ENCODE measurements at places on chromosomes 3 and 15. TPM values are rescaled to one million over a fixed set of nuclear protein-coding genes. Genes with fewer than 3 reads are reported as not detected.

The CCDC12 gene
- 28.0 TPM for total RNA-seq

The TMEM108 gene
- not detected for total RNA-seq

The SKOR1 gene
- total RNA-seq = 0.05 TPM

The GOLGA8M gene
- 0.42 TPM for total RNA-seq

The TMEM207 gene
- total RNA-seq = not detected

The CHRFAM7A gene
- total RNA-seq = not detected

The IL17RD gene
- 0.13 TPM for total RNA-seq

DNA sequence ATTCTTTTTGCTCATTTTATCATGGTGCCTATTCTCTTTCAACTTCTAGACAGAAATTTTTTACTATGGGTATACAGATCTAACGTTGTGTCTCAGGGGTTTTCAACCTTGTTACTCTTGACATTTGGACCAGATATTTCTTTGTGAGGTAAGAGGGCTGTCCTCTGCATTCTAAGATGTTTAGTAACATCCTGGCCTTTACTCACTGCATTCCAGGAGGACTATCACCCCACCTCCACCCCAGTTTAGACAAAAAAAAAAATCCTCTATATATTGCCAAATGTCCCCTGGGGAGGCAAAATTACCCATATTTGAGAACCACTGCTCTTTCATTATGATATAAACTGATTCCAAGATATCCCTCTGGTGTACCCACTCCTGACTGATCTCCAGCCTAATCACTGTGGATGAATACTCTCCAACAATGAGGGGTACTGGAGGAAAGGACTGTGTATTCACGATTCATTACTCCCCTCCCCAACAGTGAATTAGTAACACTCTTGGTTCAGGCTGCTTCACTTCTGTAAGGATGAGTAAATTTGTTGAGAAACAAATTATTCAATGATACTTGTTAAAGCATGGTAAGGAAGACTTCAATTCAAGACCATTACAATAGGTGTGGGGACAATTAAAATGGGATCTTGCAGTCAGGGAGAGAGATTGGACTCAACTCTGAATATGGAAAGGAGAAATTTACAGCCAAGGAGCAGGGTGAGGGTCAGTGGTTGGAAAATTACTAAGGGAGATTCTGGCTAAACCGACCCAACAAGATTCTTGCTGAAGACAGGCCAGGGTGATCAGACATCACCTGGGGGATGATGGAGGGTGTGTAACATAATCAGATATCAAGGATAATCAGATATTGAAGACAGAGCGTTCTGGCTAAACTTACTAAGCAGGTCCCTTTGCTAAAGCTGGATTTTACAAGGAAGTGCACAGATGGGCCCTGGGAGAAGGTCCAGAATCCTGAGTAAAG lies 123.8 kb upstream of the DAZL start:
- H3K4me1 ChIP-seq = peaks cover 34% of the 10 kb centered on the region
- H3K36me3 ChIP-seq = peaks cover 38% of the 10 kb centered on the region
- H3K4me3 ChIP-seq = peak overlapping the region; percentile 60
- DNase-seq = peak; percentile 61
- H3K27me3 ChIP-seq = no peaks in the 10 kb centered on the region

DNA sequence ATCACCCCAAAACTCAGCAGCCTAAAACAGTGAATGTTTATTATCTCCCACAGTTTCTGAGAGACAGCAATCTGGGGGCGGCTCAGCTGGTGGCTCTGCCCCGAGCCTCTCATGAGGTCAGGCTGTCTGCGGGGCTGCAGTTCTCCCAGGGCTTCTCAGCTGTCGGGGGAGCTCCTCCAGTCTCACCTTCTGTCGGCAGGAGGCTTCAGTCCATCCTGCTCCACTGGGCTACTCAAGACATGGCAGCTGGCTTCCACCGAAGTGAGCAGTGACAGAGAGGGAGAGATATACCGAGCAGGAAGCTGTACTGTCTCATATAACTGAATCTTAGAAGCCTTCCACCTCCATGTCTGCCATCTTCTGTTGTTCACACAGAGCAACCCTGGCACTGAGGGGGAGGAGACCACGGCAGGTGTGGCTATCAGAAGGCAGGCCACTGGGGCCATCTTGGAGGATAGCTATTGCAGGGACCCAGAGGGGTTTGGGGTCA lies 72.8 kb upstream of the ITGA11 start:
- H3K4me1 ChIP-seq = peaks cover 17% of the 10 kb centered on the region
- no peaks in the 10 kb centered on the region for H3K36me3 ChIP-seq
- peak overlapping the region; percentile 20 for H3K4me3 ChIP-seq
- H3K27ac ChIP-seq = no peak overlapping the region

DNA sequence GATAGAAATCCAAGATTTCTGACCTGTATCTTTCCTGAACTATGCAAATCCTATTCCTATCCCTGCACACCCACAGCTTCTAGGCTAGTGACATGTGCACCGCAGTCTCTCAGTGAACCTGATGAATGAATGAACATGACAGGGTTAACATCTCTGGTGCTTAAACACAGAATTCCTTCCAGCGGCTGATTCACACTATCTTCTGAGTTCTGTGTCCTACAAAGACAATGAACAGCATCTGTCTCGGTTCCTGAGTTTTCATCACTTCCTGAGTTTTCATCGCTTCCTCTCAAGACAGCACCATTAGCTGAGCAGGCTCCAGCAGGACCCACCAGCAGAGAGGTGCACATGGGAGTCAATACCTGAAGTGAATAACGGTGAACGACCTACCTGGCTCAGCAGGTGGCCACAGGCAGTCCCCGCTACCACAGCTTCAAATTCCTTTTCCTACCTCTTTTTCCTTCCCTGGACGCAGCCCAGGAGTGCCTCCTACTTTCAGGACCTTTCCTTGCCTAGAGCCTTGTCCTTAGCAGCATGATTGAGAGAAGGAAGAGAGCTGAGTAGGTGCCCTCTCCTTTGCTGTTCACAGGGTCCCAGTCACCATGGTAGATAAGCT lies 113.5 kb downstream of the IGF2BP2 start:
- peak; percentile 37 for DNase-seq
- H3K36me3 ChIP-seq = peaks cover 4% of the 10 kb centered on the region
- H3K27ac ChIP-seq = peak overlapping the region; percentile 88
- peak overlapping the region; percentile 69 for H3K4me3 ChIP-seq
- H3K27me3 ChIP-seq = no peaks in the 10 kb centered on the region
- H3K4me1 ChIP-seq = peaks cover 73% of the 10 kb centered on the region

- no peaks in the 10 kb centered on the region for H3K27me3 ChIP-seq
- no peak overlapping the region for H3K27ac ChIP-seq
- H3K4me3 ChIP-seq = no peak overlapping the region
Observed at GRCh38 chr3:54065140-54065539, 57.2 kb upstream of the CACNA2D3 start.

GRCh38 chr15:68787609-68788263 lies 33.0 kb downstream of the ANP32A start:
- DNase-seq = no peak
- peaks cover 15% of the 10 kb centered on the region for H3K36me3 ChIP-seq
- H3K4me3 ChIP-seq = no peak overlapping the region
- H3K4me1 ChIP-seq = peaks cover 8% of the 10 kb centered on the region

DNA sequence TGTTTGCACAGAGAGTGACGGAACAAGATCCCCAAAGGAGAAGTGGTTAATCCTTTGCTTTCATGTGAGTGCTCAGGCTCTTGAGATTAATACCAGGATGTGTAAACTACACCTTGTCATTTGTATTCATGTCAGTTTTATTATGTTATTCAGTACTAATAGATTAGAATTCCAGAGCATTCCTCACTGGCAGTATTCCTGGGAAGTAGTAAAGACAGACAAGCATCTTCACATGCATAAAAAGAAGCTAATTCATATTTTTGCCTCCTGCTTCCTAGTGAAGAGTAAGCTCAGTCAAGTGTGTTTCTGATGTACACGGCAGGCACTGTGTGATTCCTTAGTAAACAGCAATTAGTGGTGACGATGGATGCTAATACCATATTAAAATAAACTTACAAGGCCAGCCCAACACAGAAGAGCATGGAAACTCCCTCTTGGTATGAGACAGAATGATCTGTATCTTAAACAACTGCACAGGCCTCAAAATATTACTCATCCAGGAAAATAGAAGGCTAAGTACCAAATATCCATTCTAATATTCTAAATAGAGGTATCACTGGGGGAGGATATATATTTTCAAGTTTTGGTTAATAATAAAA lies 336.8 kb upstream of the MCTP2 start:
- no peak overlapping the region for H3K4me3 ChIP-seq
- H3K27ac ChIP-seq = no peak overlapping the region
- DNase-seq = no peak
- no peaks in the 10 kb centered on the region for H3K36me3 ChIP-seq
- H3K4me1 ChIP-seq = no peaks in the 10 kb centered on the region

DNA sequence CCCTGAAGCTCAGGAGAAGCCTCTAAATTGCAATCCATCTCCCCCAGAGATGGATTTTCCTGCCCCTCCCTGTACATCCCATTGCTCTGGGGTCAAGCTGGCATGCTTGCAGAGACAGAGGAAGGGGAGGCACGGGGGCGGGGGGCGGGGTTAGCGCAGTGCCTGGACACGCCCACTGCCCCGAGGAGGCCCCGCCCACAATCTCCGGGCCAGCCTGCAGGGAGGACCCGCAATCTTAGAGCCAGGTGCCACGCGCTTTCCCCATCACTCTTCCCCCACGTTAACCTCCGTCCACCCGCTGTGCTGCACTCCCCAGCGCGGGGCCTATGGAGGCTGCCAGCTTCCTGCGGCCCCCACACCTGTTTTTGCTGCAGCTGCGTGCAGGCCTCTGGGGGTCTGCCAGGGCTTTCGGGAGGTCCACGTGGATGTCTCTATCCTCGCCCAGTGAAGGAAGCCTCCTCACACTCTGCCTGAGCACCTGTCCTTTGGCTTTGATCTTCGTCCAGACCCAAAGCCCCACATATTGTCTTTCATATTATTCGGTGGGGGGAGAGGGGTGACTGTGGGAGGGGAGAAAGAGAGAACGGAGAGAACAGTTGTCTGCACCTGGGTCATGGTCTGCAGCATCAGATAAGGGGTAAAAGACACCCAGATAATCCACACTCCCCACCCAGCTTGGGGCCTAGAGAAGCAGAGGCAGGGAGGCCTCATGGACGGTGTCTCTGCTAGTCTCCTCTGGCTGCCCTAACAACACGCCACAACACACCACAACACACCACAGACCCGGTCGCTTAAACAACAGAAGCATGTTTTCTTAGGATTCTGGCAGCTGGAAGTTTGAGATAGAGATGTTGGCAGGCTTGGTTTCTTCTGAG lies 118.0 kb upstream of the MEF2A start:
- H3K27me3 ChIP-seq = peaks cover 1% of the 10 kb centered on the region
- no peak overlapping the region for H3K4me3 ChIP-seq
- no peak for DNase-seq
- no peak overlapping the region for H3K27ac ChIP-seq
- H3K4me1 ChIP-seq = peaks cover 17% of the 10 kb centered on the region
- H3K36me3 ChIP-seq = no peaks in the 10 kb centered on the region

DNA sequence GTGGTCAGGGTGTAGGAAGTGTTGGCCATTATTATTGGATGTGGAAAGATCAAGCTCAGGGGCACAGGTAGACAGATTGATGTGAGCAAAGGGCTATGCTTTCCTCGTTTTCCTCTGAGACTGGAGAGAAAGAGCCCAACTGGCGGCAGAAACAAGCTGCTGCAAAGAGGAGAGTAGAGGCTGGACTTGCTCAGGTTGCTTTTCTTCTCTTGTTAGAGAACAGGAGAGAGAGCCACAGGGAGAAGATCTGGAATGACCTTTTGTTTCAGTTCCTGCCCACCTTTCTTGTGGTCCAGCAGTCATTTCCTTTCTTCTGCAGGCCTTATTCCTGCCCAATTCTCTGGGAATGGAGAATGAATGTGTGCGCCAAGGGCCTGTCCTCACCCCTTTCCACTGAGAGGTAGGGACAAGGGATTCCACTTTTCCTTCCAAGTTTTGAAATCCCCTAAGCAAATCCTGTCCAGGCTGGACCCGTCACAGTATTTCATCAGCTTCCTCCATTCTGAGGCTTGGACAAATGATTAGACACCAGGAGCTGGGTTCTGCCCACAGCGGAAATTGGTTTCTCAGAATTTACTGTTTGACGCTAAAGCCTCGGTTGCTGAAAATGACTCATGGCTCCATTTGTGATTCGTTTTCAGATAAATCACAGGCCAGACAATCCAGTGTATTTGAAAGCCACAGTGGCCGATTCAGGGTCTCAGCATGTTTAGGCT lies 16.1 kb downstream of the ZNF80 start:
- peak; percentile 41 for DNase-seq
- peaks cover 23% of the 10 kb centered on the region for H3K4me1 ChIP-seq
- peak overlapping the region; percentile 64 for H3K27ac ChIP-seq
- peaks cover 18% of the 10 kb centered on the region for H3K27me3 ChIP-seq

- peaks cover 19% of the 10 kb centered on the region for H3K4me1 ChIP-seq
- H3K27ac ChIP-seq = no peak overlapping the region
- no peak for DNase-seq
- H3K4me3 ChIP-seq = no peak overlapping the region
- H3K27me3 ChIP-seq = no peaks in the 10 kb centered on the region
Observed at GRCh38 chr3:41715376-41715775, 246.5 kb downstream of the ULK4 start.

GRCh38 chr3:133799794-133800585 lies 5.6 kb upstream of the SRPRB start:
- H3K27me3 ChIP-seq = peaks cover 7% of the 10 kb centered on the region
- no peak overlapping the region for H3K27ac ChIP-seq
- peaks cover 18% of the 10 kb centered on the region for H3K4me1 ChIP-seq
- no peak for DNase-seq

DNA sequence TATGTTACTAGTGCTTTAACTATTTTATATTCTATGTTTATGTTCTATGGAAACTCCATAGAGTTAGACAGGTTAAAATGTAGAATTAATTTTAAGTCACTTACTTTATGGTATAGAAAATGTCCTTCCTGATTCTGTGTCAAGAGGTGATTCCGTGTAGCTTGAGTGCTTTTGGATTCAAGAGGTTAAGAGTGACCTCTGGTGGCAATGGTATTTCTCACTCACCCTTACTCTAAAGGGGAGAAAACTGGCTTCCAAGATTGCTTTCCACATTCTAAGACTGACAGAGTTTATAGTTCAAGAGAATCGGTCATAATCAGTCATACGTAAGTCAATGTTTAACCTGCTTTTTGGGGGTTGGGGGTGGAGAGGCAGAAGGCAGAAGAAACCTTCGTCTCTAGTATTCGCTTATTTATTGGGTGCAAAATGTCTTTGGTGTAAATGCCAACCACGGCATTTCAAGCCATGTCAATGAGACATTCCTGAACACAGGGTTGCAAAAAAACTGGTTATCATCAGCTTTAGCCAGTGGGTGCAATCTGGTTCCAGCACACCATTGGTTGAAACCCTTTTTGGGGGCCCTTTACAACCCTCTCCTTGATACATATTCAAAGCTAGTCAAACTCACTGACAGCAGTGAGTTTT lies 92.0 kb upstream of the VGLL3 start:
- no peaks in the 10 kb centered on the region for H3K27me3 ChIP-seq
- DNase-seq = peak; percentile 59
- no peak overlapping the region for H3K27ac ChIP-seq
- peaks cover 28% of the 10 kb centered on the region for H3K4me1 ChIP-seq

DNA sequence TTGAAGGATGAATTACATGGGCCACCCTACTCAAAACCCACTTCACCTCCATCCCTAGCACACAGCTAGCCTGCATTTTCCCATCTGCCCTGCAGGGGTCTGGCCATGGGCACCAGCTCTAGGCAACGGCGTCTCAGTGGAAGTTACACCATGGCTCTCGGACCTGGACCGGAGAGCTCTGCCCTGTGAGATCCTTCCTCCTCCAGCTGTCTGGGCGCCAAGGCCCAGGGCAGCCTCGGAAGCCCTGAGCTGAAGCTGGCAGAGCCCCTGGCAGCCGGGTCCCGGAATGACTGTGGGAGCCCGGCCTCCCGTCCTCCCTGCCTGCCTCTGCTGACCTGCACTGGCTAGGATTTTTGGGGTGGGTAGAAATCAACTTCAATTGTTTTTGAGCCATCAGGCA lies 98.9 kb downstream of the CHSY1 start:
- H3K36me3 ChIP-seq = no peaks in the 10 kb centered on the region
- DNase-seq = no peak
- H3K4me1 ChIP-seq = peaks cover 6% of the 10 kb centered on the region
- no peaks in the 10 kb centered on the region for H3K27me3 ChIP-seq

All from HFFc6 (cell line).